ENCODE measurements at places on chromosomes 12 and 14.

GRCh38 chr14:69670093-69670492 lies 58.7 kb downstream of the SUSD6 start:
- DNase-seq, result no peak

DNA sequence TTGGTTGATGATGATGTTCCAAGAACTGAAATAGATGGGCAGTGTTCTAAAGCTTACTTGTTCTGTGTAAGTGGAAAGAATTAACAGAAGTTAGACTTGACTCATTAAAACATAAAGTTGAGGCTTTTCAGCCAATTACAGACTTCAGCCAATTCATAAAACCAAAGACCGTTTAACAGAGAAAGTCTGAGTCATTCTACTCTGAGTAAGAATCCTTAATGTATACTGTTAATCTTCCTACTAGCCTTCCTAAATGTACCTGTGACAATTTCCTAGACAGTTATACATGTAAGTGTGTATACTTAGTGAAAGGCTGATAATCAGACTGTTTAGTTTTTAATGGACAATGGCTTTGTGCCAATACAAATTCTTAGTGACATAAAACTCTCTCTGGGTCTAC lies 681.0 kb downstream of the RPL10L start:
- DNase-seq, result no peak

GRCh38 chr12:71682466-71682865 lies 3.4 kb upstream of the TMEM19 start:
- DNase-seq, result no peak

DNA sequence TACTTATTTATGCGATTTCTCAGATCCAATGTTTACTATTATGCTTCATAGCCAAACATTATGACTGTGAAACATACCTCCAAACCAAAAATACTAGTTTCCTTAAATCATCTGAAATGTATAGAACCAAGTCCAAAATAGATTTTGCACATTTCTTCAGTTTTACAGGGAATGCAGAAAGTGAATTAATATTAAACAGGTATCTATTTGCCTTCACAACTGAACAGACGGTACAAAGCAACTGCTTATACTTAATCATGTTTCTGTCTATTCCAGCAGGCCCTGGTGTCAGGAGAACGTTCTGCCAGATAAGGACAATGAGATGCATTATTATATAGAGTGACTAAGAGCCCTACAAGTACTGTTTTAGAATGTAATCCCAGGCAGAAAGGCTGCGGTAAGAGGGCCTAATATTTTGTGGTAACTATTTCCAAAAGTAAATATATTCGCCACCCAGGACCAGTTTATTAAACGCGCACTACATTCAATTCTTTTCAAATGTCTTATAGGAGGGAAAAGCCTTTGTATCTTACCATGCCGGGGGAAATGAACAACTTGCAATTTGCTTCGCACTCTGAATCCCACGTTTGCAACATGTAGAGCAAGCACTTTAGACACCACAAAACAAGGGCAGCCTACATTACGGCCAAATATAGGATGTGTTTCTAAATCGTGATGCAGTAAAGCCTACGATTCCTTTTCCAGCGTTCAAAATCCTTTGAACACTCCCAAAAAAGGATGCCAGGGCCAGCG lies 1.5 kb downstream of the CORO1C start:
- no peak for DNase-seq

GRCh38 chr14:69715725-69716477 lies 51.0 kb upstream of the SRSF5 start:
- no peak for DNase-seq

DNA sequence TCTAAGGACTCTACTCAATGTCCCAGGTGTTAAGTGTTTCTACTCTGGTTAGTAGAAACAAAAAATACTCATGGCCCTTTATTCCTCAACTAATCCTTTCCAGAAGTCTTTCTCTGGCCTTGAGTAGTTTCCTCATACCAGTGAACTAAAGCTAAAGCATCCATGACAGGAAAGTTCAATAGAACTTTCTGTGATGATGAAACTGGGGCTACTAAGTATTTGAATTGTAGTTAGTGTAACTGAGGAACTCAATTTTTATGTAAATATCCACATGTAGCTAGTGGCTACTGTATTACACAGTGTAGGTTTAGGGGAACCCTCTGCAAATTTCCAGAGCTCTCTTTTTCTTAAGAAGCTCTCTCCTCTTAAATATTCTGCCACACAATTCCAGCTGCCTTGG lies 63.7 kb downstream of the R3HDM2 start:
- DNase-seq, result no peak

DNA sequence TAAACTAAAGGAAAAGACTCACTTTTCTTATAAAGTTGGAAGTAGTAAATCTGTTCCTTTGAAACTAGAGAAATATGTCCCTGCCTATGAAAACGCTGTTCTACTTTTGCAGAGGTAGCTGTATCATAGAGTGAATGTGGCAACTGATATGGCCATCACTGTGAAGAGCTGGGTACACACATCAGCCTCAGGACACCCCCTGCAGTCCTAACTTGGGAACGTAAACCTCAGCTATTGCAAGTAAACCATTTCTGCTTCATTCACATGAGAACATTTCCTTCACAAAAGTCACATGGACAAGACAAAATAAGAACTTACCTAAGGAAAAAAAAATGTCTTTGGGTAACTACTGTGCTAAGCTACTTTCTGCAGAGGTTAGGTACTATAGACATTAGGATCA lies 233.3 kb upstream of the PPFIA2 start:
- DNase-seq, result no peak

DNA sequence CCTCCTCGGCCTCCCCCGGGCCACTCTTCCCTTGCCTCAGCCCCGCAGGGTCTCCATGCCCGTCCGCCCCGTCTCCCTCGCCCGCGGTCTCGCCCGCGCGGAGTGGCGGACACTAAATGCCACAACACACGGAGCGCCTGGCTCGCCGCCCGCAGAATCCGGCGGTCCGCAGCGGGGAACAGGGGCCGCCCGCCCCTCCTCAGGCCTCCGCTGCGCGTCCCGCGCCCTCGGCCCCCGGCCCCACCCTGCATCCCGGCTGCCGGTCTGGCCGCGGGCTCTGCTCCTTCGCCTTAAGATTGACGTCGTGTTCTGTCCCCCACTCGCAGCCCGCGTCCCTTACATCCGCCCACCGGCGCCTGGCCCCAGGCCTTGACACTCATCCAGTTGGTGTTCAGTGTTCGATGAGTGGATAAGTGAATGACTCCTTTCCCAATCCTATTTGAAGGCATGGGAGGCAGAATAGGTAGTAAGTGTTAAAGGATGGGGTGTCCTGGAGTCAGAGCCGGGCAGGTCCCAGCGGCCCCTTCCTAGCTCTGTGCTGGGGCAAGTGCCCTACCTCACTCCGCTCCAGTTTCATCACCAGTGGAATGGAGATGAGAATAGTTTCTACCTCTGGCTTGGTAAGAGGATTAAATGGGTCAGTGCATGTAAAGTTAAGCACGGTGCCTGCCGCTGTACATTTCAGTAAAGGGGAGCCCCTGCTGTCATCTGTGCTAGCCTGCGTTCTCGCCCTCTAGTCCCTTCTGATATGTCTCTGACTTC lies 622 bp downstream of the TECPR2 start:
- peak; percentile 6 for DNase-seq

- DNase-seq, result no peak
Measured at GRCh38 chr12:79183926-79184325, 319.4 kb downstream of the SYT1 start.

GRCh38 chr12:123614531-123614930 lies 12.6 kb downstream of the DDX55 start:
- no peak for DNase-seq

DNA sequence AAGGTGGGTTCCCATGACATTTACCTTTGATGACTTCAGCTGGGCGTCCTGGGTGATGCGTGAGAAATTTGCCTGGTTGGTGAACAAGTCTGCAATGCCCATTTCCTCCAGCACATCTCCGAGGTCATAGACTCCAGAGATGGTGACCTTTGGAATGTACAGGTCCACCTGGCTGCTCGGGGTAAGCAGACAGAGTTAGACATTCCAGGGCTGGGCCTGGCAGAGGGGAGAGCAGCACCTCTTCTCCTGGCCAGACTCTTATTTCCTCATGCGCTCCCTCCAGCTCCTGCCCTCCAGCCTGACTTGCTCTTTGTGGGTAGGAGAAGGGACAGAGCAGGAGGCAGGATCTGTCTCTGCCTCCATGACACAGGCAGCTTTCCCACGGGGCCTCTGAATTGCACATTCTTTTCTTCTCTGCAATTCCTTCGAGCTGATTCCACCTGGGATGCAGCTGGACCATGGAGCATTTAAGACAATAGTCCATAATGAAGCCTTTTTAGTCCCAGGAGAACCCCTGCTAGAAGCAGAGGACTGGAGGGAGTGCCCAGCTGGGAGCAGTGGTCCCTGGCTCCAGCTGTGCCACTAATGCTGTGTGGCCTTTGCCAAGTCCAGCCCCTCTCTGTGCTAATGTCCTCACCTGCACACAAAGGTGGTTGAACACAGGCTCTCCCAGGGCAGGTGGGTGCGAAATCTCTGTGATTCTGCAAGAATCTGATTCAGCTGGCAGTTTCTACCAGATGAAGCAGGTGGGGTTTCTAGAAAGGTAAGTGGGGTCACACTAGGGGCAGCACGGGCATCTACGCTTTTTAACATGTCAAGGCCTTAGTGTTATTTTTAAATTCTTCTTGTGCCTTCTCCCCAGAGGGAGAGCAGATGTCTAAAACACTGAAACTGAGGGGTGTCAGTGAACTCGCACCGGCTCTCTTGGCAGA lies 13.2 kb upstream of the SERPINA10 start:
- no peak for DNase-seq

GRCh38 chr12:98084391-98084790 lies 431.0 kb upstream of the TMPO start:
- no peak for DNase-seq
